Stimulated activated CD4-positive, alpha-beta T cell treated with anti-CD3 and anti-CD28 coated beads, Interleukin-1b, Interleukin-23, amount 100 ng/mL, for 1 hour (primary cell): ENCODE measurements at places on chromosomes 5 and 9.

DNA sequence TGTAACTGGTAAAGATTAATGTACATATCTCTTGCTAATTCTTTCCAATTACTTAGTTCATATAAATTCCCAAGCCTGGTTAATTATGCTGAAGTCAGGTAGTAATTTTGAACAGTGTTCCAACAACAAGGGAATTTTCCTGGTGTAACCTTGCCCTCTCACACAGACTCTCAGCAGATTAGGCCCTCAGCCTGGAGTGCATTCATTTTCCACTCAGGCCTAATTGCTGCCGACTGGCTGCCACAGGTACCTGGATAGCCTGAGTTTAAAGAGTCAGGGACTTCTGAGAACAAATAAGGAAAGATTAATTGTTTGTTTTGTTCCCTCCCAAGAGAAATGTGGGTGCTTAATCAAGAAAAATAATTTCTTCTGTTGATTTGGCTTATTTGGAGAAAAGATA is 71.4 kb downstream of the PPIC start:
- DNase-seq, result no peak

- no peak for DNase-seq
Observed at GRCh38 chr9:87581513-87581912, 83.8 kb downstream of the DAPK1 start.

DNA sequence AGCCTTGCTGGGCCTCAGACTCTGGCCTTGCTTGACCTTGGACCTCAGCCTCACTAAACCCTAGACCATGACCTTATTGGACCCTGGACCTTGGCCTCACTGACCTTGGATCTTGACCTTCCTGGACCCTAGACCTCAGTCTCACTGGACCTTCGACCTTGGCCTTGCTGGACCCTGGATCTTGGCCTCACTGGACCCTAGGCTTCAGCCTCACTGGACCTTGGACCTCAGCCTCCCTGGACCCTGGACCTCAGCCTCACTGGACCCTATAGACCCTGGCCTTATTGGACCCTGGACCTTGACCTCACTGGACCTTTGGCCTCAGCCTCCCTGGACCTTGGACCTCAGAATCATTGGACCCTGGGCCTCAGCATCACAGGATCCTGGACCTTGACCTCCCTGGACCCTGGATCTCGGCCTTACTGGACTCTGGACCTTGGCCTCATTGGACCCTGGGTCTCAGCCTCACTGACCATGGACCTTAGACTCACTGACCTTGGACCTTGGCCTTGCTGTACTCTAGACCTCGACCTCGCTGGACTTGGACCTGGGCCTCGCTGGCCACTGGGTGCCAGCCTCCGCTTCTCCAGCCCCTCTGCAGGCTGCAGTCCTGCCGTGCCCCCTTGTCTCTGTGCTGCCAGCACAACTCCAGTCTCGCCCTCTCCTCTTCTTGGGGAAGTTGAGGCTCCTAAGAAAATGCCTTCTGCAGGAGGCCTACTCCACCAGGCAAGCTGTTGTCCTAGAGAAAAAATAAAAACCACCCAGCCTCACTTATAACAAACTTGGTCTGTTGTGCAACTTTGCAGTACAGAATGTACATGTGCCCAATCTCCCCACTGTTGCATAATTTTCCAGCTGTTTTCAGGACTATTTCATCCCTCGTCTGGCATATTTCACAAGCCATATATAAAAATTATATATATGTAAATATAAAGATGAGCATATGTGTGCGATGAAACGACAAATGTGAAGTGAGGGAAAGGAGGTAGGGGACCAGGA is 11.0 kb upstream of the ADAMTS2 start:
- no peak for DNase-seq

- DNase-seq, result no peak
Observed at GRCh38 chr9:127336506-127337352, 60.2 kb upstream of the SLC2A8 start.

GRCh38 chr5:181133610-181134231 is 2.8 kb upstream of the OR2V1 start:
- no peak for DNase-seq

- DNase-seq, result no peak
Observed at GRCh38 chr9:98825414-98825813, 17.9 kb downstream of the GALNT12 start.

DNA sequence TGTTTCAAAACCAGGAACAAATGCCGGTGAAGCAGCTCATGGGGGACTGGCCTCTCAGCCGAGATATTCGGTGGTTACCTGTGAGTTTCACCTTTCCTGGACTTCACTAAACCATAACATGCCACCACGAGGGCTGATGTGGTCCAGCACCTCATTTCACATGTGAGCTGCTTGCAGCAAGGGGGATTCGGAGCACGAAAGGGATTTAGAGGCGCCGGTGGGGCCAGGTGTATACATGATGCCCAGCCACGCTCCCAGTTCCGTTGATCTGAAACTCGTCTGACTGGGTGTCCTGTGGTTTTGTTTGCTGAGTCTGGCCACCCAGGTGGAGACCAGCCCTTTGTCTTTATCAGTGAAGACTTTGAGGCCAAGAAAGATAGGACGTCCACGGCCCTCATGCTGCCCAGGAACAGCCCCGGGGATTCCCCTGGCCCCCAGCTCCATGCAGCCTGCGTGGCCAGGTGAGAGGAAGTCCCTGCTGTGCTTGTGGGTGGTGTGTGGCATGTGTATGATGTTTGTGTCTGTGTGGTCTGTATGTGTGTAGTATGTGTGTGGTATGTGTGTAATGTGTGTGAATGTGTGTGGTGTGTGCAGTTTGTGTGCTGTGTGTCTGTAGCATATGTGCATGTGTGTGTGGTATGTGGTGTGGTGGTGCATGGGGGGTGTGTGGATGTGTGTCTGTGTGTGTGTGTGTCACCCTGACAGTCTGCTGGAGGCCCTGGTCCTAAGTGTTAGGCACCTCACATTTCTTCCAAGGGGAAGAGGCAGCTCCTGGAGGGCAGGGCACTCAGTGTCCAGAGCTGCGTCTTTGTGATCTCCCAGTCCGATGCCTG is 23.4 kb downstream of the PHF2 start:
- DNase-seq, result no peak

DNA sequence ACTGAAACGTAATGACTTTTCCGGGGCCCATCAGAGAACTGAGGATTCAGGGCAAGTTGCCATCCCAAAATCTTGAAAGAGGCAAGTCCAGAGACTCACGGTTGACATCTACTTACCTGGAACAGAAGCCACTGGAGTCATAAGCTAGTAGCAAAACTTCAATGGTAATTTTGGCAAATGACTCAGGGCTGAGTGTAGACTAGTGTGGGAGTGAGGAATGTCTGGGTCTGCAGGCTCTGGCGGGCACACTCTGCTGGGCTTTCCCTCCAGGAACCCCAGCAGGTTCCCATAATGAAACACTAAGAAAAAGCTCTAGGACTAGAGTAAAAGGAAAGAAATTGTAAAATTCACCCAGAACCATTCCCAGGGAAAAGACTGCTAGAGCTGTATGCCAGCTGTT is 122.9 kb upstream of the NFIL3 start:
- DNase-seq, result no peak

- no peak for DNase-seq
Observed at GRCh38 chr5:16787278-16787677, 148.8 kb downstream of the MYO10 start.

DNA sequence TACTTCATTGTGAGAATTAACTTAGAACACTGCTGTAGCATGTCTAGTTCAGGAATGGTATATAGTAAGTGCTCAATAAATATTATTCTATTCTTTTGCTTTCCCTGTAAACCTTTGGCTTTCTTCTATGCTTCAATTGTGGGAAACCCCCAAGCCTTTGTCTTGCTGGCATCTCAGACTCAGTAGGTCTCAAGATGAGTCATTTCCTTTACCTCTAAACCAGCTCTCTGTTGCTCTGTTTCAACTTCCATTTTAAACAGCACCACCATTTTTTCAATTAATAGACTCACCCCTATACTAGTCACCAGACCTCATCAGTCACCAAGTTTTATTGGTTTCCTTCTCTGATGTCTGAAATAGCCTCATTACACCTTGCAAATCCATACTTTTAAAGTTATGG is 43.5 kb downstream of the DMAC1 start:
- DNase-seq, result no peak

GRCh38 chr5:125153231-125153630 is 406.8 kb upstream of the ZNF608 start:
- no peak for DNase-seq

DNA sequence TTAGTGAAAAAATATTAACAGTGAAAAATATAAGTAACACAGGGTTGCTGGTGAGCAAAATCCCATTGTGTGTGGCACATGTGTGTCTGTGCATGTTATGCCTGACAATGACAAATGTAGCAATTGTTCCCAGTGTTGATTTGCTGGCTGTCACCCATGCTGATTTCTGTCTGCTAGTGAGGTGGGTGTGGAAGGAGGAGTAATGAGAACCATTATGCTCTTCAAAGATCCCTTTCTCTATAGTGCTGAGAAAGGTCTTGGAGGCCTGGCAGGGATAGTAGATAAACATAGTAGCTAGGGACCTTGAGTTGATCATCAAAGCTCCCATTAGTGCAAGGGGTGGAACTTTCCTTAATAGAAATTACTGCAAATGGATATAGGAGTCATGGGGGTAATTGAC is 152.5 kb upstream of the CLINT1 start:
- no peak for DNase-seq
